Fibroblast of skin of left biceps (primary cell): ENCODE measurements at places on chromosomes 2 and 18.

- DNase-seq = no peak
Measured at GRCh38 chr2:105177536-105178254, 63.8 kb upstream of the GPR45 start.

- DNase-seq = no peak
Measured at GRCh38 chr2:181426672-181427071, 30.5 kb upstream of the ITGA4 start.

- DNase-seq = no peak
Measured at GRCh38 chr2:61318553-61318952, 152.3 kb downstream of the USP34 start.

GRCh38 chr18:8868779-8869415 lies 163.5 kb downstream of the MTCL1 start:
- DNase-seq = no peak

GRCh38 chr2:48200620-48201293 lies 294.5 kb upstream of the FBXO11 start:
- no peak for DNase-seq

DNA sequence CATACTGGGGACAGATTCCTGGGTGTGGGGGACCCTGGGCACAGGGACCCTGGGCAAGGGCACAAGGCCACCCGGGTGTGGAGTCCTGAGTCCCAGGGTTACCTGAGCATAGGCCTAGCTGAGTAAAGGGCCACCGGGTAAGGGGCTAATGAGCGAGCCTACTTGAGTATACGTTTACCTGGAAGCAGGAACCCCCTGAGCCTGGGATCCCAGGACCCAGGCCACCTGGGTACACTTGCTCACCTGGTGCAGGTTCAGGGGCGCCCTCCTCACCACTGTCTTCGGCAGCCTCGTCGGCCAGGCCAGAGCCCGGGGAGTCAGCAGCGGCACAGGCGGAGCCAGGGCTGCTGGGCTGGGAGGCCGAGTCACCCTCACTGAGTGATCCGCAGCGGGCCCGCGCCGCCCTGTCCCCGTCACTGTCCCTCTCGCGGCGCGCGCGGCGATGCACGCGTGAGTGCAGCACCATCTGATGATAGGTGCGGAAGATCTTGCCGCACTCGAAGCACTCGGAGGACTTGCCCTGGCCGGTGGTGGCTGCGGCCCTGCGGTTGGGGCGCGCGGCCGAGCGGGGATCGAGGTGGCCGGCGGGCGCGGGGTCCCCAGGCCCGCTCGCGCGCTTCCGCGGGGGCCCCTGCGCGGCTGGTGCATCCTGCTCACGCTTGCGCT lies 53.9 kb downstream of the ZNF516 start:
- DNase-seq = no peak

GRCh38 chr18:32831781-32832180 lies 59.0 kb upstream of the KLHL14 start:
- no peak for DNase-seq

DNA sequence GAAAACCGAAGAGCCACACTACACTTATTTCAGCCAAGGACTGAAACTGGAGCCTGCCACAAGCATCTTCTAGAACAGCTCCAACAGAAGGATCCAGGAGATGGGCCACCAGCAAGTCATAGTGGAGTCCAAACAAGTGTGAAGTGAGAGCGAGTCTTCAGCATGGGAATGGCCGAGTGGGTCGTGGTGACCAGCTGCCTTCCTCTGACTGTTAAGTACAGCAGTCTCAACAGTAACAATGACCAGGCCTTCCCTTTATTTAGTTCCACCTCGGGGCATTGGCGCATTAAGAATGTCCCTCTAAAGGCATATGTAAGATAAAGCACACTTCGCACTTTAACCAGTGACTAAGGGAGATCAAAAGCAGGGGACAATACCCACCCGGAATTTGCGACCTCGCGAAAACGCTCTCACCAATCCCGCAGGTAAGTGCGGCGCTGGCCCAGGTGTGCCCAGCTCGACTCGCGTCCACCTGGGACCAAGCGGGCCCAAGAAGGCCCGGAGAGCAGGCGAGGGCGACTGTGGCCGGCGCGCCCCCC lies 1.1 kb downstream of the L3MBTL4 start:
- no peak for DNase-seq

DNA sequence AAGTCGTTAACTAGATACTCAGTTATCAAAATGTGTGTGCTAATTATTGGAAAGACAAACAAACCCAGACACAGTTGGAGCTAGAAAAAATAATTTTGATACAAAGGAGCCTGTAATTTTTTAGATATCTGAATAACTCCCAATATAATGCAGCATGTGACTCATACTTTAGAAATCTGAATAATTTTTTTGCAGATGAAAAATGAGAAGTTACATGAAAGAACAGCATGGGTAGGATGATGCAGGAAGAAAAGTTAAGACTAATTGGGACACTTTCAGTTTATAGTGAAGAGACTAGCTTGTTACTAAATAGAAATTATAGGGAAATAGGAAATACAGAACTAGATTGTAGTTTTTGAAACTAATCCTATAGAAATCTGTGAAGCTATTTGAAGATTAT lies 945.8 kb downstream of the CBLN2 start:
- no peak for DNase-seq

- DNase-seq = no peak
Measured at GRCh38 chr18:48290162-48290926, 118.8 kb downstream of the ZBTB7C start.

DNA sequence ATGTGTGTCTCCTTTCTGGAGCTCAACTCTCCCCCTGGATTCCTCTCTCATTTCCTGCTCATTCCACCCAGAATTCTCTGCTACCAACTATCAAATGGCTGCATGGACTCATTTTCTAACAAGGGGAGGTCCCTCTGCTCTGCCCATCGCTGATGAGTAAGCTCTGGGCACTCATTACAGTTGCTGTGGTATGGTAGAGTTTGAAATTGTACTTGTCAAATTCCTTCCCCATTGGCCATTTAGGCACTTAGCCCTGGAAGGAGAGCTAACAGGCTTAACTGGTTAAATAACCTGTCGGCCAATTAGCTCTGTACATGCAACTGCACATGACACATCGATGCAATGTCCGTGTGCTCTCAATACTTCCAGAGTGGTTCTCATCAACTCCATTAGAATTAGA lies 20.4 kb downstream of the COL6A3 start:
- DNase-seq = no peak

DNA sequence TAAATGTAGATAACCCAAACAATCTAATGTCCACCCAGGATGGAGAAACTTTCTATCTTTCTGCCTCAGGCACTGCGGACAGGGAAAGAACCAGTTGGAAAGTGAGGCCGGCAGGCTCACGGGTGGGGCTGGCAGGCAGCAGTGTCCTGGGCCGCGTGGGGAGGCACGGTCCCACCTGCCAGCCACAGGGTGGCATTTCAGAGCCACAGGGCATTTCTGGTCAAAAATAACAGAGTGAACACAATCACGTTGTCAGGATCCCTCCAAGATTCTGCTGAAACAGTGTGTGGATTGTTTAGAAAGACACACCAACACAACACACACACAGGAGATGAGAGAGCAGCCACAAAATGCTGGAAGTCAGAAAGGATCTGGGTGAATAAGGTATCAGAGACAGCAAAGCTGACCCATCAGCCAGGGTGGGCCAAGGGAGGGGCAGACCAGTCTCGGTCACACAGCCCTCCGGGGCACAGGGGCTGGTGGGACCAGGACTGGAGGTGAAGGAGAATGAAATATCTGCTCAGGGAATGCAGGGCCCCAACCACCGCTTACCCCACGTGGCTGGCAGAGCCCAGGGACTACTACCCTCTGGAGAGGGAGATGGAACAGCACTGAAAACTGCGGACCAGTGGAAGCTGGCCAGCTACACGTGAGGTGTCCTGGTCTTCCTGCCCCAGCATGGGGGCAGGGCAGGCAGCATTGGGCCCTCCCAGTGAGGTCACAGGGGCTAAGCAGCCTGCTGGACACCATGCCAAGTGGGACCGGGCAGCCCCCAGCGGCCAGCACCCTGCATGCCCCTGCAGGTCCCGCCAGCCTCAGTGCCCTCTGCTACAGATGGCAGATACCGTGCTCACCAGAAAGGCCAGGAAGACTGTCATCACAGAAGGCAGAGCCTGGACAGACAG lies 173.9 kb downstream of the HDAC4 start:
- no peak for DNase-seq

DNA sequence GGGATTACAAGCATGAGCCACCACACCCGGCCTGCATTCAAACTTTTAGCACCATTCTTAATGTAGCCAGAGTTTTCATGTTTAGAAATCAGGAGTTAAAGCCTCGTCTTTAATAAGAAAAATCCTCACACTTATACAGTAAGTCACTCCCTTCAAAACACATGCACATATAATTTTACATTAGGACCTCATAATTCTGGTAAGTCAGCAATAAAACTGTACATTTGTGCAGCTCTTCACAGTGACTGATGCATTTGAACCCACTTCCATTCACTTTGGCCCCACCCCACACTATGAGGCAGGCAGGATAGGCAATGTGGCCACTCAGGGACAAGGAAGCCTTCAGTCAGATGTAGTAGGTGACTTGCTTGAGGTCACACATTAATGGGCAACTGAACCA lies 141.7 kb upstream of the SIX3 start:
- DNase-seq = no peak

DNA sequence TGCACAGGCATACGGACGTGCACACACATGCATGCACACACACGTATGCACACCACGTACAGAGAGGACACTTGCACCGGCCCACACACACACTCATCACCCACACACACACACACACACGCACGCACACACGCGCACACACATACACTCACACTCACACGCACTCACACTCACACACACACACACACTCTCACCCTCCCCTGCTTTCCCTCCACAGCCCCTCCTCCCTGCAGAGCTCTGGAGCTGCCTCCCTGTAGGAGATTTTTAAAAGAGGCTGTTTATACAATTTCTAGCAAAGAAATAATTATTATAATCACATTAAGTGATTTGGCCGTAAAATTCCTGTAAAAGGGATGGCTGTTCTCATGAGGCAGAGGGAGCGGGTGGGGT lies 36.5 kb upstream of the SNED1 start:
- DNase-seq = no peak

DNA sequence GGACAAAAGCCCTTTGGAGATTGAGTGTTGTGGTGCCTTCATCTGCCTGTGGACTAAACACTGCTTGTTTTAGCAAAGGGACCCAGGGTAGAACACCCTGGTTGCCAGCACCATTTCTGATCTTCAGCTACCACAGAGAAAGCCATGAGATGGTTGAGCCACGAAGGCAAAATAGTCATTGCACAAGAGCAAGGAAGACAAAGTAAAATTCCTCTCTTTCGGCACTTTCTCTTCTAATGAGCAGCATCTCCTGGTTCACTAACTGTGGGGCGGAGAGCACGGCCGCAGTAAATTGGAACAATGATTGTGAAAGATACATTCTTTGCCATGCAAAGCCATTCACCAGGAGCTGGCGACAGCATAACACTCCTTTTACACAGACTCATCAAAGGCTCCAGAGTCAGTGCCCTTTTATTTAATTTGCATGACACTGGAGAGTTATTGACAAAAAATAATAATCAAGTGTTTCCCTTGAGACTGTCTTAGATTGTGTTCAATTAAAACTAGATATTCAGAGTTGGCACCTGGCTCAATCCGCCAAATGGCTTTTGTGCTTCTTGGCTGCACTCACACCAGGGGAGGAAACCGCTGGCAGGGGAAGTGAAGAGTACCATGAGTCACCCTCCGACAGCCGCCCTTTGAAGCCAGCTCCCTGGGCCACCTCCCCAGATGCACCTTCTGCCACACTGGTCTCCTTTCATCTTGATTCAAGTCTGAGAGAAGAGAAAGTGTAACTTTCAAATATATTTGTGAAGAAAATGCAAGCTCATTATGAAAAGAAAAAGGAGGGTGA lies 100.5 kb upstream of the MEIS1 start:
- DNase-seq = no peak

DNA sequence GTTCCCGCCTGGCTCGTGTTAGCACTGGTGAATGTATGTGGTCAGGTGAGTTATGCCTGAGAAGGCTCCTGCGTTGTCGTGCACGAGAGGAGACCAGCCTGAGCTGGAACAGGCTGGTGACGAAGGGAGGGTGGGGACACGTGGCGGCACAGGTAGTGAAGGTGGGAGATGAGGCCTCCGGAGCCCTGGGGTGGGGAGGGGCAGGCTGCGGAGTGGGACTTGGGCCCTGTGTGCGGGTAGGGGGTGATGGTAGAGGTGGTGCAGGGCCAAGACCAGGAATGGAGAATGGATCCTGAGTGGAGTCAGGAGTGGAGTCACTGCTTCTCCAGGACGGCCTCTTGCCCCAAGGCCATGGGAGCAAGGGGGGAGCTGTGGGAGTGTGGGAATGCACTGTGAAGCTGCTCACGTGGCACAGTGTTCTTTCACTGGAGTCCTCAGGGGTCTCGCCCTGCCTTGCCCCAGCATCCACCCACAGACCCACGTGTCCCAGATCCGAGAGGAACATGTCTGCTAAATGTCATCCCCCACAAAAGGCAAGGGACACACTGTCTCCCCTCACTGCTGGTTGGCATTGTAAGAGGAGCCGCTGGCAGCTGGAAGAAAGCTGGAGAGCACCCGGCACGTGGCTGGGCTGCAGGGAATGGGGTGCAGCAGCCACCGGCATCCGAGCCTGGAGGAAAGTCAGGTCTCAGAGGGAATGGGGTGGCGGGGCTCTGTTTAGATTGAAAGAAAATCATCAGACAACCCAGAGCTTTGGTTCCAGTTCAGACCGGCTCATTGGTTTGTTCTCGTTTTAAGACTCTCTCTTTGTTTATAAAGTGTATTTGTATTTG lies 63.7 kb downstream of the CYP26B1 start:
- no peak for DNase-seq

- DNase-seq = no peak
Measured at GRCh38 chr2:42210203-42210602, 41.0 kb downstream of the EML4 start.

- DNase-seq = no peak
Measured at GRCh38 chr2:176902454-176902853, 310.1 kb upstream of the HNRNPA3 start.

GRCh38 chr2:169221745-169222369 lies 140.5 kb downstream of the LRP2 start:
- no peak for DNase-seq

GRCh38 chr2:10161206-10161931 lies 38.8 kb downstream of the RRM2 start:
- DNase-seq = no peak

DNA sequence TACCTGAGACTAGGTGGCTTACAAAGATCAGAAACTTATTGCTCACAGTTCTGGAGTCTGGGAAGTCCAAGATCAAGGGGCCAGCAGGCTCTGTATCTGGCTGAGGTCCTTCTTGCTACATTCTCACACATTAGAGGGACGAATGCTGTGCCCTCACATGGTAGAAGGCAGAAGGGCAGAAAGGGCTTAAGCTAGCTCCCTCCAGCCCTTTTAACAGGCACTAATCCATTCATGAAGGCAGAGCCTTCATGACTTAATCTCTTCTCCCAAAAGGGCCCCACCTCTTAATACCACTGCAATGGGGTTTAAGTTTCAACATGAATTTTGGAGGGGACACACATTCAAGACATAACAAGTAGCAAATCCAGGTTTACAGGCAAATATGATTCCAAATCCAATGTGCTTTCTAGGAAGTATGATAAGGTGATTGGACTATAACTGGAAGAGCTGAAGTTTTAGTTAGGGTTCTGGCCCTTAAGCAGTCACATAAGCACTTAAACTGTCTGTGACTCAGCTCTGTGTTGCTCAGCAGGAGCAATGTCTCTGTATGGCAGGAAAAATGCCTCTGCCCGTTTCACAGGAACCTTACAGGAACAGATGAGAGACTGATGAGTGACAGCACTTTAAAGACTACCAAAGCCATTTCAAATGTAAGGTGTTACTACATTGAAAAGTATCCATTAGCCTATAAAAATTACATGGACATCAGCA lies 119.6 kb upstream of the PTPRM start:
- no peak for DNase-seq

GRCh38 chr18:26422472-26423162 lies 125.7 kb downstream of the KCTD1 start:
- DNase-seq = no peak
